SW 1271 (cell line): ENCODE measurements at places on chromosomes 6 and 20.

DNA sequence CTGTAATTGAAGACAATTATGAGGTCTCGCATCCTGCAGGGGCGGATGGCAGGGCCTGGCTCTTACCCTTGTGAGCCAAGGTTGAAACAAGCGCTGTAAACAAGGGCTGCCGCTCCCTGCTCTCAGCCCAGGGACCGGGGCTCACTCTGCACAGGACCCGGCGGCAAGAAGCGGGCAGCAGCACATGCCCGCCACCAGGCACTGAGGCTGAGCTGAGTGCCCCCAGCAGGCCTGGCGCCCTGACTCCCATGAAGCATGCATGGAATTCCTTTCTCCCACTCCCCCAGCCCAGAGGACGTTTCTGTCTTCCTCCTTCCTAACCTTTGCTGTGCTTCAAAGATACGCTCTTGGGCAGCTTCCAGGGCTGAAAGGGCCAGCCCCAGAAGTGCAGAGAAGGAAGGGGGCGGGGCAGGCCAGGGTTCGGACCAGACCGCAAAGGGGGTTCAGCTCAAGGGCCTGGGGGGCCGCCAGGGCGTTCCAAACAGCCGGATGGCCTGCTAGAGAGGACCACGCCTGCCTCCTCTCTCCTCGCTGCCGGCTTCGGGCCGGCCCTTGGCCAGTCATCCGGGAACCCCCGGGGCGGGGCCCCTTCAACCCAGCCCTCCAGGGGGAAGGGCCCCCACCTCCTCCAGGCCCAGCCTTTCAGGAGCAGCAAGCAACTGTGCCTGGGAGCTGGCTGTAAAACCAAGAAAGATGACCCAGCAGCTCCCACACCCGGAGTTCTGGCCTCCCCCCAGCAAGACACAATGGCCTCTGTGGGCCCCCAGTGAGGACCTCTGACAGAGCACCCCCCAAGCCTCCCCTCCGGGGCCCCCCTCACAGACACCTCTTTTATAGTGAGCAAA is 109.9 kb downstream of the NOL4L start:
- DNase-seq, result peak; percentile 37

- no peak for DNase-seq
These were observed 307.5 kb downstream of the EYS start for GRCh38 chr6:65399355-65400084.

DNA sequence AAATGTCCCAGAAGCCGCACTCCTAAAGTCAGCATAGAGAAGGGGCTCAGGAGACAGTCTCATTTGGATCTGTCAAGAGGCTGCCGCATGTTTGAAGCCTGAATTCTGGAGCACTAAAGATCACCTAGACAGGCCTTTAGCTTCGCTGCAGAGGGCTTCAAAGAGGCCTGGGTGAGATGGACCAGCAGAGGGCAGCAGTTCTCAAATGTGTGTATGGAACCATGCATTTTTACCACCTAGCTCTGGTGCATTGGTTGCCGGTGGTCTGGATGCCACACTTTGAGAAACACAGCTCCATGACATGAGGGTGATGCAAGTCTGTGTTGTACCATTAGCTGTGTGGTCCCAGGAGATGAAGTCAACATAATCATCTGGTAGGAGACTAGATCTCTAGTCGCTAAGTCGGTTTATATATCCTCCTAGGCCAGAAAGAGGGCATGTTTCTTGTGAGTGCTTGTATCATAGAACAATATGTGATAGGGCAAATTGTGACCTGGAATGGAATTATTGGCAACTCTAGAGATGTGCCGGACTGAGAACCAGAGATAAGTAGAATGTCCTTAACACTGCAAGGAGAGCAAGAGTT is 64.8 kb downstream of the KIAA0319 start:
- peak; percentile 3 for DNase-seq

DNA sequence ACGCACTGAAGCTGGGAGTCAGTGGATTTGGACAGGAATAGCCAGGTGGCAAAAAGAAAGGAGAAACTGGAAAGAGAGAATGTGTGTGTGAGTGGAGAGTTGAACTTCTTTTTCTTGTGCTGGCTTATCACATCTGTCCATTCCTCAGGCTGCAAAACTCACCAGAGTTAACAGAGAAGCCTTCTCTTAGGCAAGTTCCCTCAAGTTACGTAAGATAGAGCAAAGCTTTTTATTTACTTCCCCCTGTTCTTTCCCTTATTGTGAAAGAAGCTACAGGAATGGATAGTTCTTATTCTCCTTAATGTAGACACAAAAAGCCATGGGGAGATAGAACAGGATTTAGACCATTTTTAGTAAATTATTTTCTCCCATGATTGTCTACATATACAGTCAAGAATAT is 188.6 kb downstream of the BMP2 start:
- DNase-seq, result no peak

DNA sequence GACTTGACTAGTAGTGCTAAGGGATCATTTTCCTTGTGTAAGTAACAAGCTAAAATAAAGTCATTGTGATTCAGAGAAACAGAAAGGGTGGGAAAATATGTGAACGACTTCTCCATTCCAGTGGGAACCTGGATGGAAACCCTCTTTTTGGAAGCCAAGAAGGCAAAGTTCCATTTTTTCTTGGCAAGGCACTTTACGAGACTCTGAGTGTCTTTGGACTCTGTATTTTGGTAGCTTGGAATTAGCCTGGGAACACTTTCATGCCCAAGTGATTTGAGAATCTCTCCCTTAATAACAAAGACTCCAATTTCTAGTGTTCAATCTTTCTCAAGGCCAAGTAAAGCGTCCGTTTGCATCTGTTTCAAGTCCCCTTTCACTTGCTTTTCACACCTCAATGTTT is 100.5 kb upstream of the SASH1 start:
- no peak for DNase-seq

GRCh38 chr6:112466373-112467151 is 119.4 kb downstream of the RFPL4B start:
- no peak for DNase-seq

DNA sequence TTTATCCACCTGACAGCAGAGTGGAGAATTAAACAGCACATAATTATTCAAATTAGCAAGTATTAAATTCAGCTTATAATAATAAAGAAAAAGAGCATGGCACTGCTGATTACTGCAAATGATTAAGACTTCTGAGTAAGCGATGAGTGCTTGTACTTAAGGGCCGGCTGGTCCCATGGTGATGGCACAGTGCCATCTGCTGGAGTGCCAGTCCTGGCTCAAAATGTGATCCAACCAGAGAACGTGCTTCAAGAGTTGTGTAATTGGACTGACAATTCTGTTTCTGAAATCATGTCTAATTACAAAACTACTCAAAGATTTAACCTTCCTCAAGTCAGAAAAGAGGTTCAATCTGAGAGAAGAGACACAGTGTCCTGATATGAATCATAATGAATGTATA is 181.6 kb upstream of the RGS17 start:
- DNase-seq, result peak; percentile 59

- DNase-seq, result no peak
These were observed 52.9 kb downstream of the KAT14 start for GRCh38 chr20:18190338-18191233.

DNA sequence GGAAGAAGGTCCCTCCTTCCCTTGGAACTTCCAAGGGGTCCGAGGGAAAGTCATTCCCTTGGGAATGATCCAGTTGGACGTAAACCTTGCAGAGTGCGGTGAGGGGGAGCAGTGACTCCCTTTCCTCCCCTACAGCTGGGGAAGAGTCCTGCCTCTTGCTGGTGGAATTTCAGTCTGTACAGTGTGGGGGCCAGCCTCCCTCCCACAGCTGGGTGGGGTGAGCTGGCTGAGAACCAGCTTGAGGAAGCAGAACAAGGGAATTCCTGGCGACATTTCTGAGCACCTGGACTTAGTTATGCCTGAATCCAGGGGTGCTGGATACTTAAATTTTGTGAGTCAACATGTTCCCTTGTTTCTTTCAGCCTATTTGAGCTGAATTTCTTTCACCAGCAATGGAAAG is 152.0 kb downstream of the ANKRD60 start:
- no peak for DNase-seq
